Pulmonary artery endothelial cell (primary cell): ENCODE measurements at places on chromosomes 1 and 21. TPM values are rescaled to one million over a fixed set of nuclear protein-coding genes. Genes with fewer than 3 reads are reported as not detected.

GRCh38 chr1:92184632-92185031 lies 33.1 kb upstream of the C1orf146 start:
- DNase-seq: no peak

- DNase-seq: no peak
Measured at GRCh38 chr1:196323869-196324268, 284.4 kb downstream of the KCNT2 start.

- no peak for DNase-seq
Measured at GRCh38 chr21:32726839-32727686, 750 bp downstream of the SYNJ1 start.

GRCh38 chr1:32335790-32336590 lies at the start of gene MARCKSL1:
Gene MARCKSL1 (minus strand): TSS chr1:32336233. CDS start chr1:32336033, 200 bp downstream.
- DNase-seq: no peak

- DNase-seq: peak; percentile 87
Measured at GRCh38 chr1:234844479-234845031, 234.6 kb upstream of the IRF2BP2 start.

GRCh38 chr1:246771366-246771765 lies 47.2 kb downstream of the SCCPDH start:
- DNase-seq: no peak

DNA sequence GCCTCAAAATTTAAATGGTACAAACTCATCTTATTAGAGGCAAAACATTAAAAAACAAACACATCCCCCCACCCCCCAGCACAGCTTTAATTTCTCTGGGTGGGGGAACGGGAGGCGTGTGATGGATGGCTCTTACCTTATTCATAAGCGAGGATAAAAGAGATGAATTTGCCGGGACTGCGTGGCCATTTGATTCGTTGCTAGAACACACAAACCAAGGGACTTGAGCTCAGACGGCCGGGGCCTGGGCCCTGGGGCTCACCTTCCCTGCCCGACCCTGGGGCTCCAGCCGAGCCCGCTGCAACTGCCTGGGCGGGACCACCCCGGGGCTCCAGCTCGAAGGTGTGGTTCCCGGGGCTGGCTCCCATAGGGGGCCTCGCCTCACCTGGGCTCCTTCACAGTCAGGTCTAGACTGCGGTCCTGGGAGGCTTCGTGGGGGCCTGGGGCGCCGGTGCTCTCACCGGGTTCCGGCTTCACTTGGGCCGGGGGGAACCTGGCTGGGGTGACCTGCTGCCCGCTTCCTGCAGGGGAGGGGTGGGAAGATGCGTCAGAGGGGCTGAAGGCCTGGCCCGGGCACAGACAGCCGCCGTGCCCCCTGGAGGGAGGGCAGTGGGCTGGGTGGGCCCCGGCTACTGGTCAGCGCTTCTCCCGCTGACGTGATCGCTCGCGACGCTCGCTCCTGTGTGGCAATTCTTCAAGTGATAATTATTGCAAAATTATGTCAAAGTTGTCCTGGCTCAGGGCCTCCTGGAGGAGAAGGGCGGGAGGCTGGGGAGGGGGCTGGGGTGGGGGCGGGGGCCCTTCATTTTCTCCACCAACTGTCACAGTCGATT lies 145.7 kb downstream of the CASZ1 start:
- DNase-seq: no peak

DNA sequence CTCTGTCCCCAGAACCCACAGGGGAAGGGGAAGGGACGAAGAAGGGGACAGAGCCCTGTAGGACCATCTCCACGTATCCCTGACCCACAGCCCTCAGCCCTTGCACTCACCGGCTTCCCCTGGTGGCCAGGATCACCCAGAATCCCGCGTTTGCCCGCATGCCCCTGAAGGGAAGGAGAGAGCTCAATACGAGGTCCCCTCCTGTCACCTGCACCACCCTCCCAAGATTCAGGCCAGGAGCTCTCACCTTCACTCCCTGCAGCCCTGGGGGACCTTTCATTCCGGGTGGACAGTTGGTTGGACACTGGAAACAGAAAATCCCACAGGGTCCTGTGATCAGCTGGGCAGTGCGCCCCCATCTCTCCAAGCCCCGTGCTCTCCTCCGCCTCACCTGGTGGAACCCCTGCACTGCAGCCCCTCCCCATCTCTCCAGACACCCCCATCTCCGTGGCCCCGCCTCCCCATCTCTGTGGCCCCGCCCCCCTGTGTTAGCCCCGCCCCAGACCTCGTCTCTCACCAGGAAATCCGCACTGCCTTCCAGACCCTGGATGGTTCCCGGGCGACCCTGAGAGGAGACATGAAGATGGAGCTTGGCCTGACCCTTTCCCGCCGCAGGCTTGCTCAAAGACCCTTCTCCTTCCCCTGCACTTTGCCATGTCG lies 6.0 kb downstream of the COL9A2 start:
- no peak for DNase-seq

GRCh38 chr1:153531638-153532037 lies 4.2 kb downstream of the S100A6 start:
- no peak for DNase-seq

- DNase-seq: no peak
Measured at GRCh38 chr1:61387829-61388228, 305.5 kb downstream of the NFIA start.

- DNase-seq: peak; percentile 32
Measured at GRCh38 chr1:51519048-51519864, at the start of gene EPS15. Gene EPS15 (minus strand): TSS chr1:51519266. CDS start chr1:51519231, 35 bp downstream.

GRCh38 chr1:94022471-94023189 lies 98.3 kb downstream of the ABCA4 start:
- DNase-seq: no peak

GRCh38 chr1:14841456-14841855 lies 243.0 kb downstream of the KAZN start:
- DNase-seq: no peak

DNA sequence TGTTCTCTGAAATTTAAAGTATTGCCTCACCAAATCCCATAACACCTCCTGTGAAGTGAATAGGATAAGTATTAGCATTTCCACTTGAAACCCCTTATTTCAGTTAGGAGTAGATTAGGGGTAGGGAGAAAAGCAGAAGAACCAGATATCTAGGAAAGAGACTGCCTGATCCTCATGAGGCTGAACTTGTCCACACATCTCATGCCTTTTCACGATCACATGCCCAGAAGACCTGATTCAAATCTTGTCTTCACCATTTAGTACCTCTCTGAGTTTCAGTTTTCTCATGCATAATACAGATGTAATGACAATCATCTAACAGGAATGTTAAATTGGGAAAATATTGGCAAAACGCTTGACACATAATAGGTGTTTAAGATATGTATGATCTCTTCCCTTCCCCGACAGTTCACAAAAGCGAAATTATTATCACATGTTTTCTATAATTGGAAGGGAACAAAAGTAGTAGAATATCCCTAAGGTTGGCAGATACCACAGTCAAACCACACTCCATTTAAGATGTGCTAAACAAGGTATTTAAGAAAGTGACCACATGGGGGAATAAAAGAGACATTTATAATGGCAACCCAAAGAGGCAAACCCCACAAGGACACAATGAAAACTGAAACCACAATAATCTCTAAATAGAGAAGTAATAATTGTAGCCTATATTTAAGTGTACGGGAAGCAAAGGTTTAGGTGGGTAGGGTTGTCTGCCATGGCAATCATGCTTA lies 25.2 kb downstream of the GFI1 start:
- no peak for DNase-seq

GRCh38 chr21:10425856-10426255 lies 95.5 kb upstream of the TPTE start:
- no peak for DNase-seq

DNA sequence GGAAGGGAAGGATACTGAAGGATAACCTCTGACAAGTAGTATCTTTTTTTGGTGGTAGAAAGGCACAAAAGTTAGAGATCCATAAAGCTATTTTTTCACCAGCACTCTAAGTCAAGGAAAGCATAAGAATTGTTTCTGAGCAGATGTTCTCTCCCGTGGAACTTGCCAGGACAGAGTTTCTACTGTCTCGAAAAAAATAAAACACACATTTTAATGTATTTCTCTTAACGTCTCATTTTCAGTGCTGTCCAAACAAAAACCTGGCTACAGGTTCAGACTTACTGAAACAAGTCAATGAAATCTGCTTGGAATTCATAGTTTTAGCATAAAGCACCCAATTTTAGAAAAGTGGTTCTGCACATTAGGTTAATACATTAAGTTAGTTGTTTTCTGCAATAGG lies 338.3 kb downstream of the LTN1 start:
- DNase-seq: no peak

- DNase-seq: peak; percentile 90
Measured at GRCh38 chr1:32981003-32981901, 16.6 kb upstream of the RNF19B start.

DNA sequence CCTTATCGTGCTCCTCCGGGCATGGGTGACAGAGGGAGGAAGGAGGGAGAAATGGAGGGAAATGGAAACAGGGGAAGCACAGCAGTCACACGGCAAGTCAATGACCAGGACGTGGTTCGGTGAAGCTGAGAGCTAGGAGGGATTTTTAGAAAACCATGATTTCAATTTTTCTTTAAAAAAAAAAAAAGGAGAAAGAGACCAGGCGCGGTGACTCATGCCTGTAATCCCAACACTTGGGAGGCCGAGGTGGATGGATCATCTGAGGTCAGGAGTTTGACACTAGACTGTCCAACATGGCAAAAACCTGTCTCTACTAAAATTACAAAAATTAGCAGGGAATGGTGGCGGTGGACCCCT lies 776 bp upstream of the TNFRSF9 start:
- DNase-seq: no peak

- no peak for DNase-seq
Measured at GRCh38 chr21:17602874-17603273, 9.8 kb downstream of the BTG3 start.

DNA sequence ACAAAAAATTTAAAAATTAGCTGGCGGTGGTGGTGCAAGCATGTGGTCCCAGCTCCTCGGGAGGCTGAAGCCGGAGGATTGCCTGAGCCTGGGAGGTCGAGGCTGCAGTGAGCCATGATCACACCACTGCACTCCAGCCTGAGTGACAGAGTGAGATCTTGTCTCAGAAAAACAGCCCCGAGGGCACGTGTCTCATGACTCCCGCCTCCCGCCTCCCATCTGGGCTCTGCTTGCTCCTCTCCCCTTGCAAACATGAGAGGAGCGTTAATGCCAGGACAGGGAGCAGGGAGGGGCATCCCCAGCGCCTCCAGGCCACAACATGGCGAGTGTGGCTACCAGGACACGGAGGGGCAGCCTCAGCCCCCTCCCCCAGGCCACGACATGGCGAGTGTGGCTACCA lies 28.3 kb downstream of the FAAP20 start:
- no peak for DNase-seq

- DNase-seq: no peak
Measured at GRCh38 chr1:5739561-5740078, 252.6 kb downstream of the NPHP4 start.

- DNase-seq: no peak
Measured at GRCh38 chr1:154749078-154749760, 120.9 kb downstream of the KCNN3 start.

- no peak for DNase-seq
Measured at GRCh38 chr21:34912022-34912945, 136.8 kb downstream of the RUNX1 start.

The NFIA gene
- total RNA-seq: 9.3 and 10.2 TPM in 2 replicates

The CFAP107 gene
- not detected in 2 replicates for total RNA-seq

The SYNC gene
- total RNA-seq: 11.8 and 12.1 TPM in 2 replicates

The SDCCAG8 gene
- 46.3 and 48.0 TPM in 2 replicates for total RNA-seq

The ASCL5 gene
- total RNA-seq: not detected in 2 replicates

The RYR2 gene
- total RNA-seq: not detected in 2 replicates

The PDZK1IP1 gene
- 0.20 TPM in 1 of 2 replicates, not detected in the other for total RNA-seq

The KRTAP11-1 gene
- total RNA-seq: not detected in 2 replicates

The PIGR gene
- not detected in 2 replicates for total RNA-seq

The TRIM62 gene
- 1.1 and 1.5 TPM in 2 replicates for total RNA-seq

The GPR89B gene
- total RNA-seq: 14.0 and 19.0 TPM in 2 replicates
